Activated T-helper 1 cell treated with anti-CD3 and anti-CD28 coated beads, Interleukin-12 subunit alpha, Interleukin-12 subunit beta, Interleukin-2, Interleukin-4 antibody, amounts not matched to agents 30 ng/mL and 10 ng/mL and 1 ng/mL, durations not matched to agents 14 hours and 24 hours and 36 hours (primary cell): ENCODE measurements at places on chromosomes 7 and 10. TPM values are rescaled to one million over a fixed set of nuclear protein-coding genes. Genes with fewer than 3 reads are reported as not detected.

The HOXA13 gene
- total RNA-seq = not detected in 2 replicates

The UNC5B gene
- total RNA-seq = 0.07 and 0.10 TPM in 2 replicates

- peak; percentile 6 for DNase-seq
Measured at GRCh38 chr10:15254808-15255648, 86.5 kb upstream of the NMT2 start.

GRCh38 chr10:50490241-50490640 lies 133.5 kb downstream of the SGMS1 start:
- DNase-seq = no peak

DNA sequence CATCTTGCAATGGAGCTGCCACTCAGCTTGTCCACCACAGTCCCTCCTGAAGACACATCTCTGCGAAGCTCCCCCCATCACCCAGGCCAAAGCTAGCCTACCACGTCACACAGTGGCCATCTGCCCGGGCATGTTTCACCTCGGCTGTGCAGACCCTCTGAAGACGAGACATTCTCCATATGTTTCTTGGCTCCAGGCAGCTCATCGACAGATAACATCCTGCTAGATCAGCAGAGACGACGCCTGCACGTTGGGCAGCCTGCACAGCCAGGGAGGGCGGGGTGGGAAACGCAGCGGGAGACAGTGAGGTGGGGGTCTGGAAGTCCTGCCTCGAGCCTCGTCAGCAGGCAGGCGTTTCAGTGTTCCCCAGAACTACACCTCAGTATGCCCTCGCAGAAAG lies 53.0 kb downstream of the PTPRN2 start:
- DNase-seq = no peak

DNA sequence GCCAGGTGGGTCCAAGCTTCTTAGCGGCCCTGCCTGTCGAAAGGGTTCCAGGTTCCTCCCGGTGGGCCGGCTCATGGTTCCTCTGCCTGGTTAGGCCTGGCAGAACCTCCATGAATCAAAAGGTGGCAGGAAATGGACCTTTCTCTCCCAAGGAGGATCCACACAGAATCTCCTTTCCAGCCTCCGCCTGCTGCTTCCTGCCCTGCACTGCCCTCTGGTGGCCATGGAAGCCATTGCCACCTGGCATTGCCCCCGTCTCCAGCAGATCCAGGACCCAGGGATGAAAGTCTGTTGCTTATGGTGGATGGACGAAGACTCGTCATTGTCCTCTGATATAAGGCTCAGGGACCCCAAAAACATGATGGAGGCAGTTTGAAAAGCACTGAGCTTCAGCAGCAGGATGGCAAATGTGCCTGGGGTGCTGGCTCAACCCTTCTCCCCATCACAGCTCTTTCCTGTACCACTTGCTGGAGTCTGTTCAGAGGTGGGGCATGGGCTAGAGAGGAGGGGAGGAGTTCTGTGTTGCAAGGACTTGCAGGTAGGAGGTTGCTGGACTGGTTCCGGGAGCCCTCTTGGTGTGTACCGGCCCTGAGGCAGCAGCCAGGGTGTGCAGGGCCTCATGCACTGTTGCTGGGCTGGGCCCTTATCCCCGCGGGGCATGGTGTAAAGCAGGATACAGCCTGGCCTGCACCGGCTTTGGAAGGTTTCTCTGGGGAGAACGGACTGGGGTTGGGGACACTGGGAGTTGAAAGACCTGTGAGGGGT lies 11.3 kb upstream of the INMT start:
- peak; percentile 63 for DNase-seq

DNA sequence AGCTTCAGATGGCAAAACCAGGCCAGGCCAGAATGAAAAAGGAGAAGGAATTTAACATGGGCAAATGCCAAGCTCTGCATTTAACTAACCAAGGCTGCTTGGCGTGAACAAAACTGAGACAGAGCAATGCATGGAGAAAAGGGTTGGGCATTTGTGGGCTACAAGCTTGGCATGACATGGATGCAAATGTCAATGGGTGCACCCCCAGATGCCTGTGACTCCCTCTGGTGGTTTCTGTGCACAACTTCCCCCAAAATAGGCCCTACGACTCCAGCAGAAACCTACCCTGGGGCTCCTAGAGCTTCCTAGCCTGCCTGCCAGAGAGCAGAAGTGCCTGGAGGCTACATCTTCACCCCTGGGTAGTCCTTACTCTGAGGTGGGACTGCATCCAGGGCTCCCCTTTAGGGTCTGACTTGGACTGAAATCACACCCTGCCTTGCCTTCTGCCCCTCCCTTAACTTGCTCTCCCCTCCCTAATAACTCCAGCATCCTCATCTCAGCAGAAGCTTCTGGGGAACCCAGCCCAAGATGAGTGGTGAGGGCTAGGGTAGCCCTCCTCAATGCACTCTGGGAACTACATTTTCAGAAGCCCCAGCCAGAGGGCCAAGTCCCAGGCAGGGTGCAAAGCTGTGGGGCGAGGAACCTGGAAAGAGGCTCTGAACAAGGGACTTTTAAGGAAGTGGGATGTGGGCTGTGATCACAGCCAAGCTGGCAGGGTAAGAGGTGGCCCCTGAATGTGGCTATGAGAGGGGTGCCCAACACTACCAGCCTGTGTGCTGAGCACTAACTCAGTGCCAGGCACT lies 11.3 kb downstream of the GPRIN2 start:
- no peak for DNase-seq
